NCI-H526 (cell line): ENCODE measurements at places on chromosomes 2 and 18.
A peak's percentile ranks its signal among the peaks of the same experiment; 100 is the strongest.

GRCh38 chr2:39504790-39505335, 67.8 kb upstream of the MAP4K3 start:
- peak; percentile 62 for DNase-seq

- DNase-seq, result no peak
Measured at GRCh38 chr2:46954951-46955571, 39.5 kb upstream of the MCFD2 start.

GRCh38 chr2:68294913-68295312, 24.8 kb downstream of the CNRIP1 start:
- no peak for DNase-seq

DNA sequence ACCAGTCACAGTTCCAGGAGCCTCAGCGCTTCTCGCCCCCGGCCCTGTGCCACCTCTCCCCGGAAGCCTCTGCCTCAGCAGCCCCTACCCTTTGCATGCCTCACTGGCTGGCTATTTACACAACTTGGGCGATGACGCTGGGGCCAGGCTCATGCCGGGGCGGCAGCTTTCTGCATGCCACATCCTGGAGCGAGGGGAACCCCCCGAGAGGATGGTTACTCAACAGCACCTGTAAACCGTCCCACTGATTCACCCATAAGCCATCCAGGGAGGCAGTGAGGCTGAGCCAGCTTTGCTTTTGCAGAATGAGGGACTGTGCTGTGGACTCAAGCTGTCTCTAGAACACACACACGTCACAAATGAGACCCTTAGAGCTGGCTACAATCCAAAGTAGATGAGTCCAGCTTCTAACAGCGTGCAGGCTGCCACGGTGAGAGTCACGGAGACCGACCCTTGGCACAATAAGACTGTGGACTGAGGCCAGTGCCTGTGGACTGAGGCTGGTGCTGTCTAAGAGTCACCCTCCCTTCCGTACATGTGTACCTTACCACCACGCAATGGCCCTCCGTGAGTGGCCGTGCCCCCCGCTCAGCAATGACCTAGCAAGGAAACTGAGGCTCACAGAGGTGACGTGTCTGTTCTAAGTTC, 45.6 kb upstream of the ODC1 start:
- no peak for DNase-seq

DNA sequence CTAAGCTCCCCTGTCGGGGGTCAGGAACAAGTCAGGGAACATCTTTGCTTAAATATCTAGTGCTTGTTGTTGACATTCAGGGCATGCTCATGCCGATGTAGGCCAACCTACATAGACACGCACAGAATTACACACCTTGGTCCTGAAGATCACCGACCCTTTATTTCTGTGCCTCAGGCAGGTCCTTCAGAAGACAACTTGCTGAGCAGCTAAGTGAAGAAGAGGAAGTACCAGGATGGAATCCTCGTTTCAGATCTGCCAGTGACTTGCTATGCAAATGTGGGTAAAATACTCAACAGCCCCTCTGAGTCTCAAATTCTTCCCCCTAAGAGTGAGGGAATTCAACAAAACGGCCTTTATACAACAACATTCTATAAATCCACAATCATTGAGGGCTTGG, 494.7 kb downstream of the BCL11A start:
- DNase-seq, result no peak

- no peak for DNase-seq
Measured at GRCh38 chr2:222054813-222055212, 244.0 kb downstream of the PAX3 start.
